NCI-H2029 treated with DMSO at 0.1 percent for 48 hours (cell line): ENCODE measurements at places on chromosomes 7 and 10.

DNA sequence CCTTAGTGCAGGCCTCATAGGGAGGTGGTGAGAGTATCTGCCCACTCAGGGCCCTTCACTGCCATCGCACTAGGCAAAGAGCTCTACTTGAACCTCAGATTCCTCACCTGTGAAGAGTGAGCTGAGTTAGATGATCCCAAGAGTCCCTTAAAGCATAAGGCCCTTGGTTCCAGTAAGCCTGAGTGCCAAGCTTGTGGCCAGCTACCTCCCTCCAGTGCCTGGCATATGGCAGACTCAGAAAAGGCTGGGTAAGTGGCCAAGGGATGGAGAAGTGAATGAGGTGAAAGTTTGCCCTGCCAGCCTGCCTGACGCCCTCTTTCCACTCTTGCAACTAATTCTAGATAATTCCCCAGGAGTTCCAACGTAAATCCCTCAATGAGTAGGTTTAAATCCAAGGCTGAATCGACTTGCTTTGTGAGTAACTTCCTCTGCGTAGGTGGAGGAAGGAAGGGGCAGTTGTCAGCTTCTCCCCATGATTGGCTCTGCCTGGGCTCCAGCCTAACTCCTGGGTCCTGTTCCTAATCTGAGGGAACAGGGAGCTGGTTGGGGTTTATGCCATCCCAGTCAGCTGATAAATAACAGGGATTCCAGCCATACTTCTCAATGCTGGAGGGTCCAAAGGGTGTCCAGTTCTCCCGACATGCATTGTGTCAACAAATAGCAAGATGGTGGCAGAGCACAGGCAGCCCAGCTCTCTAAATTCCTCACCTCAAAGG is 14.2 kb downstream of the DUSP5 start:
- DNase-seq: no peak

GRCh38 chr10:99368646-99369045 is 39.5 kb downstream of the CNNM1 start:
- DNase-seq: no peak

DNA sequence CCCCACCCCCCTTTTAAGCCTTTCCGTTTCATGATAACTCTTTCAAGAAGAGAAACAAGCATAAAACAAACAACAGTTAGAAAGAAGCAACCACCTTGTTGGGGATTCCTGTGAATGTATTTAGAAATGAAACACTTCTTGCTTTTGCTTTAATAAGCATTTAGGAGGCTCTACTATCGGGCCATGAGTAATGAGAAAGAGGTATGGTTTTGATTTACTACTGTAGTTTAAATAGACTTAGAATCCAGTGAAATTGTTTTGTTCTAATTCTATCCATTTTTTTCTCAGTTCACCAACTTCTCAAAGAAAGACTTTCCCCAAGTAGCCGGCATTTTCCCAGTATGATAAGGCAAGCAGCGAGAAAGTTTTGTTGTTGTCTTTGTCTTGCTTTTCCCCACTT is 168.7 kb upstream of the HABP2 start:
- DNase-seq: no peak

- no peak for DNase-seq
Observed at GRCh38 chr10:228366-228765, 93.1 kb downstream of the ZMYND11 start.

DNA sequence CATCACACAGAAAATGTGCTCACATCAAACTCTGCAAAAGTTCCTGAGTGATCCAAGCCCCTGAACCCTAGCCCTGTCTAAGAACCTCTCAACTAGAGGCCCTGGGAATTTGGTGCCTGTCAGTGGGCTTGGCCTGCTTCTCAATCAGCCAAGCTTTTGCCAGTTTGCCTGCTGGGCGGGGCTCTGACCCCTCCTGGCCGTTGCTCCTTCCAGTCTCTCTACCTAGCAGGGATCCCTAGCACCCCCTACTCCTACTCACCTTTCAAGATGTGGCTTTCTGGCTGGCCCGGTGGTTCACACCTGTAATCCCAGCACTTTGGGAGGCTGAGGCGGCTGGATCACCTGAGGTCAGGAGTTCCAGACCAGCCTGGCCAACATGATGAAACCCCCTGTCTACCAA is 2.1 kb downstream of the KLRG2 start:
- no peak for DNase-seq

DNA sequence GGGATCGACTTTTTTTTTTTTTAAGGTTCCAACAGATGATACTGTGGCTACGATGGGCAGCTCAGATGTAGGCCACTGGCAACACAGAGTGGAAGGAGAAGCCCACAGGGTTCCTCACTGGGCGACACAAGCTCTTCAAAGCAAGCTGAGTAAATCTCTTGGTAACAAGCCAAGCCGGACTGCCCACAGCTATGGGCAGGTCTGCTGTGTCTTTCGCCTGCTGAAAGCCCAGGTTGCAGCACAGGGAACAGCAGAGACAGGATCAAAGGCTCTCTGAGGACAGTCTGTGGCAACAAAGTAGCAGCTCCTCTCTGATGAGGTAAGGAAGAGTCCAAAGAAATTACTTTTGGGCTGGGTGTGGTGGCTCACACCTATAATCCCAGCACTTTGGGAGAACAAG is 83.6 kb downstream of the KCNMA1 start:
- no peak for DNase-seq

GRCh38 chr10:43687373-43687772 is 38.7 kb upstream of the ZNF32 start:
- no peak for DNase-seq

DNA sequence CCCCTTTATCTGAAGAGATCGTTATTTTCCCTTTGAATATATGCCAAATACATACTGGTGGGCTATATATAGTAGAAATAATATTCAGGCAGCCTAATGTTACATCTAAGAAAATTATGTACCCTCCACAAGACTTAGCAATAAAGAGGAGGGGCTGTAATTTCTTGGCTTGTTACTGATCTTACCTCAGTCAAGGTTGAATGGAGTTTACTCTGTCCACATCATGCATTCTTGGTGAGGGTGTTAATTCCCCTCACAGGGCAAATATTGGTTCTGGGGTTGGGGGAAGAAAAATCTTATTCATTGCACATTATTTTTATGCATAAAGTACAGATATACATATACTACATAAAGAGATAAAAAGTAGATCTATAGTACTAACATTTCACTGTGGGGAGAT is 145.8 kb upstream of the ANK3 start:
- DNase-seq: no peak

DNA sequence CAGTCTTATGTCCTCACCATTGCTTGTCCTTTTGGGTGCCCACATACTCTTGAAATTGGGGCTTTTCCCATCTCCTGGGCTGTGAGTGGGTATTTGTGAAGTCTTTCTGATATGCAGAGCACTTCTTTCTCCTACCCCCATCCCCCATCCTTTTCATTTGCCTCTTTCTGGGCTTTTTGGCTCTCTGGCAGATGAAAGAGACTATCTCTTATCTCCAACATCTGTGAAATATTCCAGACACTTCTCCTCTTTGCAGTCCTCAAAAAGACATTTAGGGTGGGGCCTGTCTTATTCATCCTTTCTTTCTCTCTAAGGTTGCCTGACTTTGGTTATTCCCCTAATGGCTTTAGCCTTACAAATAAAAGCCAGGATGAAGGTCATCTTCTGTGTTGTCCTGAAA is 462.2 kb upstream of the MKI67 start:
- DNase-seq: no peak
